ENCODE measurements at places on chromosomes 6 and 20.
A peak's percentile ranks its signal among the peaks of the same experiment; 100 is the strongest.

- DNase-seq = peak; percentile 82
Observed at GRCh38 chr6:26232940-26233648, 131.9 kb upstream of the BTN3A2 start.

- no peak for DNase-seq
Observed at GRCh38 chr6:17656644-17657043, 50.1 kb downstream of the NUP153 start.

DNA sequence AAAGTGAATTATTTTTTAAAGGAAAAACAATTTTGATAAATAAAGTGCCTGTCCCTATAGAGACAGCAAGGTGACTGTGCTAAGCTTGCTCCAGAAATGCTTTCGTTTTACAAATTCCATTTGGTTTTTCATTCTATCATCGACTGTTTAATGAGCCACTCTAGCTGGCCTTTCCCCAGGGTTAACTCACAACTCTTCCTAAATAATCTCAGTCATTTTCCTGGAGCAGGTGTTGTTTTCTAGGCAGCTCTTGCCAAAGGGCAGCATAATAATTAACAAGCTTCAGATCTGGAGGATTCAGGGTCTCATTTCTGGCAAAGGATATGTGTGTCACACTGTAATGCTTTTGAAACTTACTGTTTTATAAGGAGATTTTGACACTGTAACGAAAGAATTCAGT is 184.2 kb downstream of the KHDC1L start:
- DNase-seq = no peak

DNA sequence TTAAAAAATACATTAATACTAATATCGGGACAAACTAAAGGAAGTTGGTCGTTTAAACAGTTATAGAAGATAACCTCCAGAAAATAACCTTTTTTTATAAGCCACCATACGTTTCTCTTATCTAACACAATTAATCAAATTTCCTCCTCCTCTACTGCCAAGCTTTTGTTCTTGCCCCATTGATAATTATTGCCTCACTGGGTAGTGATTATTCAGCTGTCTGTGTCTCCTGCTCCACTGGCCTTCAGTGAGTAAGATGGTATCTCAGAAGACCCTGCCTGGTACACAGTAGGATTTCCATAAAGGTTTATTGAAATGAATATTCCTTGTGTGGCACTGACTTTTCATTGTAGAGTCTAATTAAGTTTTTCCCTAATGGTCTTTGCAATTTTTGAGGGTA is 165.5 kb upstream of the SCGN start:
- no peak for DNase-seq

DNA sequence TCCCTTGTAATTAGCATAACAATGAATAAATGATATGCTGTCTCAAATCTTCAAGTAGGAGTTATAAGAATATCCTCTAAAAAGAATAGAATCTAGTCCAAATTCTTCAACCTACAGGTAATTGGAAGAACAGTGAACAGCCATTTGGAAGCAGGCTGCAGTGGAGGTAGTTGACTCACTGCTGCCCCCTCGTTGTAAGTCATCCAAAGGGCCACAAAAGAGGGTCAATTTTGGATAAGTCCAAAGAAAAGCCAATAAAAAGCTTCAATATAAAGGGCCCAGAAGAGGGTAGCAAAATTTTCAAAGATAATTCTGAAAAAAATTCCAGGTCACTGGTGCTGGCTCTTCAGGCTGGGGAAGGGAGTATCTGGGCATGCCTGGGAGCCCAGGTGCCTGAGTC is 60.8 kb upstream of the SSTR4 start:
- DNase-seq = peak; percentile 56

GRCh38 chr6:160455081-160455480 is 106.9 kb downstream of the SLC22A3 start:
- no peak for DNase-seq

DNA sequence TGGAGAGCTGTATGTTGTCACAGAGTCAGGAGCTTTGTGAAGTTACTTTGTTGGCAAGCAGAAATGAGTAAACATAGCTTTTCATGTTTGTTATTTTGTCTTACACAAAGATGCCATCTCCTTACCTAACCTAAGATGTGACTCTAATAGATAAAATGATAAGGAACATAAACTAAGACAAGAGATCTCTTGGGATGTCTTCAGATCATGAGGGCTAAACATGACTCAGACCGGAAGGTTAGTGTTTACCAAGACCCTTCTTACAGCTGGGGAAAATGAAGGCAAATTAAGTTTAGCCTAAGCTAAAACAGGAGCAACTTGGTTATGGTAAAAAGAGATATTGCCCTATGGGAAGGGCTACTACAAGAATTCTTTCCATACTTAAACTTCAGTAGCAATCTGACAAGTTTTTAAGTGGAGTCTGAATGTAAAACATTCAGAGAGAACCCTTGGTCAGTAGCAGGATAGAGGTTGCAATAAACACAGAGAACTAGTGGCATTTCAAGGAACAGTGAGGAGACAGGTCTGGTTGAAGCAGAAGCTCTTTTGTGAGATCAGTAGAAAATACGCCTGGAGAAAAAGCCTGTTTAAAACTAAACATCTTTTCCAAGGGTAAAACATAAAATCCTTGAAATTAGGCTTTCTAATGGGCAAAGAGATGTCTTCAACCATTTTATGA is 29.9 kb downstream of the SGK1 start:
- DNase-seq = no peak

- DNase-seq = no peak
Observed at GRCh38 chr6:103797738-103798137, 1062.0 kb downstream of the HACE1 start.

GRCh38 chr6:155154158-155154830 is 109.5 kb upstream of the CLDN20 start:
- peak; percentile 74 for DNase-seq

GRCh38 chr6:168197636-168198301 is 118.8 kb upstream of the FRMD1 start:
- DNase-seq = no peak

- no peak for DNase-seq
Observed at GRCh38 chr20:1333462-1334369, 4.8 kb upstream of the SDCBP2 start.
